ENCODE measurements at places on chromosomes 7 and 10. TPM values are rescaled to one million over a fixed set of nuclear protein-coding genes. Genes with fewer than 3 reads are reported as not detected.
A peak's percentile ranks its signal among the peaks of the same experiment; 100 is the strongest.

DNA sequence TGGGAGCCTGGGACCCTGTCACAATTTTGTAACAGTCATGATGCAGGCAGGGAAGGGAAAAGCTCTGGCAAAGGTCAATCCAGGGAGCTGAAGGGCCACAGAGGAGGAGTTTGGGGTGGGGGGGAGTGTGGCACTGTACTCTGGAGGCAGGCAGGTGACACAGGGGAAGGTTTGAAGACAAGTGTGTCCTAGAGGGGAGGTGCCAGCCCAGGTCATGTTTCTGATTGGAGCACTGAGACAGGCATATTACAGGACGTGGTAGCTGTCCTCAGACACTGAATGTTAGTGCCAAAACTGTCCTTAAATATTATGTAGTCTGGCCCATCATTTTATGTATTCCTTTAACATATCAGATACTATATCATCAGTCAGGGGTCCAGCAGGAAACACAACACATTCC lies 75.6 kb upstream of the LRRC4 start:
- no peak for DNase-seq

- DNase-seq, result no peak
Measured at GRCh38 chr7:21364801-21365271, 63.0 kb upstream of the SP4 start.

SPDYE9 gene
- total RNA-seq, result not detected

GRCh38 chr7:100119970-100120732 lies 717 bp downstream of the CNPY4 start:
- peak; percentile 64 for DNase-seq

- DNase-seq, result no peak
Measured at GRCh38 chr10:2019281-2019680, 282.0 kb upstream of the ADARB2 start.

DNA sequence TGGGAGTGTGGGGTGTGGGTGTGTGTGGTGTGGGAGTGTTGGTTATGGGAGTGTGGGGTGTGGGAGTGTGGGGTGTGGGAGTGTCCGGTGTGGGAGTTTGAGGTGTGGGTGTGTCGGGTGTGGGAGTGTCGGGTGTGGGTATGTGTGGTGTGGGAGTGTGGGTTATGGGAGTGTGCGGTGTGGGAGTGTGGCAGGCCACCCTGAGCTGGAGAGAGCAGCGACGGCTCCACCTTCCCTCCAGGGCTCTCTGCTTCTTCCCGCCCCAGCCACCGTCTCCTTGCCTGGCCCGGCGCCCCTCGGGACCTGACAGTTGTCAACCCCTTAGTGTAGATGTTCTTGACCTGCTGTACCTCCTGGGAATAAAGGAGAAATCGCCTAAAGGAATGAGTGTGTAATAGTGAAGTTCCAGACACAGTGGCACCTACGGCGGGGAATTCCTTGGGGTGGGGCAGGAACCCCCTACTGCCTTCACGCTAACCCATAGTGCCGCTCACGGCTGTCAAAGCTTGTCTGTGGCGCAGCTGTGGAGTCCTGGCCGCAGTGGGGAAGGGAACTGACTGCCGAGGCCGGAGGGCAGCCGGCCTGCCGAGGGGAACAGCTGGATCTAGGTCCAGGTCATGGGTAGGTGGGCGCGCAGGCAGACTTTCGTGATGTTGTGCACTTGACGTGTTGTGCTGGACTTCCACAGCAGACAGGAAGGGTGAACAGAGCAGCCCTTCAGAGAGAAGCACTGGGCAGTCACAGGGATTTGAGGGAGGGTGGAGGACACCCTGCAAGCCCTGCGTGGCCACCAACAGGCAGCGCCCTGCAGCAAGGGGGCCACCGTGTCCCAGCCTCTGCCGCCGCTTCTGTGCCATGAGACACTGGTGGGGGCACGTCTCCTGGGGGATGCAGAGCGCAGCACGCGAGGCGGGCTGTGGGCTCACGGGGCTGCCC lies 49.0 kb upstream of the EN2 start:
- DNase-seq, result no peak

DNA sequence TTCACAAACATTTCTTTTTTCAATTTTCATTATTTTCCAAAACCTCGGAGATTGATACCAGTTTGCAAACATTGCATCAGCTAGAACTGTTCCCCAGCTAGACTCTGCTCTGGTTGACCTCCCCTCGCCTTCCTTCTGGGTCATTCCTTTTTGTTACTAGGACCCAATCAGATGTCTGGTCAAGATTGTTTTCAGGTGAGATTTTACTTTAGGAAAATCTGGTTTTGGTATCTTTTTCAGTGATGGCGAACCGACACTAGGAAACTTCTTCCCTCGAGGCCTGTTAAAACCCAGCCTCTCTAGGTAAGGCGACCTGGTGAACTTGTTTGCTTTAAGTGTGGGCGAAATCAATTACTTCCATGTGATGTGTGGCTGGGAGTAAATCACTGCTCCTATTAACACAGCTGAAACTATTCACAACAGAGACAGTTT lies 8.4 kb downstream of the PROSER2 start:
- DNase-seq, result no peak

KCP gene
- not detected for total RNA-seq

DNA sequence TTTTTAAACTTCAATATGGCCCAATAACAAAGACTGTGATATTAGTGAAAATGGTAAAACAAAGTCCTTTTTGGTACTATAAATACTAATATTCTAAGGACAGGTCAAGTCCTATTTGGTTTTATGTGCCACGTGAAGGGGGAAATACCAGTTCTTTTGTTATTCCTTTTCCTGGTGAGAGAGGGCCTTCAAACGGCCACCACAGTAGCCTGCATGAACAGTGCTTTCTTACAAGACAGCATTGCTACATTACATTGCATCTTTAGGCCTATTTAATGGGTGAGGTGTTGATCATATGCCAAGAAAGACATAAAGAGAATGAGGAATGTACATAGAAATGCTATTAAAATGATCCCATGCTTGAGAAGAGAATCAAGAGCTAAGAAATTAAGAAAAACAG lies 214.8 kb downstream of the LRRTM3 start:
- DNase-seq, result no peak

ECHDC3 gene
- total RNA-seq, result 34.5 TPM

DNA sequence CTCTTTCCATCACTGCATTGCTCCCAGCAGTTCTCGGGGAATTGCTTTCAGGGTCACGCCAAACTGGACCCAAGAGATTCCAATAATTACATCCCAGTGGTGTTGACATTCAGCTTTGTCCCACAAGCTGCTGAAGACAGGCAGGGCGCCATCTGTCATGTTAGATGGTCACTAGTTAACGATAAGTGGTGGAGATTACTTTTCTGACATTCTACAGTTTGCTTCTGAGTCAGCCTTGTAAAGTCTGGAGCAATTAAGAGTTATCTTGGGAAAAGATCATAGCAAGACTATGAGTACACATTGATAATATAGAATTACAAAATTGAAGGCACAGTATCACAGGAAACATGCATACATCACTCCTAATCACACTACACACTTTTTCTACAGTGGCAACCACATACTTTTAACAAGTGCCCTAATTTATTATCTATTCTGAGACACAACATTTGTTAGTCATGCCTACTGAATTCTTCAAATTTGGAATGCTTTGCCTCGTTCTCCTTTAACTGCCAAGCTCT lies 41.9 kb downstream of the SEMA3C start:
- no peak for DNase-seq

RNF32 gene
- 0.44 TPM for total RNA-seq

MTERF1 gene
- 4.6 TPM for total RNA-seq

ETV1 gene
- 5.0 TPM for total RNA-seq

NDUFA5 gene
- total RNA-seq, result 25.7 TPM

DNA sequence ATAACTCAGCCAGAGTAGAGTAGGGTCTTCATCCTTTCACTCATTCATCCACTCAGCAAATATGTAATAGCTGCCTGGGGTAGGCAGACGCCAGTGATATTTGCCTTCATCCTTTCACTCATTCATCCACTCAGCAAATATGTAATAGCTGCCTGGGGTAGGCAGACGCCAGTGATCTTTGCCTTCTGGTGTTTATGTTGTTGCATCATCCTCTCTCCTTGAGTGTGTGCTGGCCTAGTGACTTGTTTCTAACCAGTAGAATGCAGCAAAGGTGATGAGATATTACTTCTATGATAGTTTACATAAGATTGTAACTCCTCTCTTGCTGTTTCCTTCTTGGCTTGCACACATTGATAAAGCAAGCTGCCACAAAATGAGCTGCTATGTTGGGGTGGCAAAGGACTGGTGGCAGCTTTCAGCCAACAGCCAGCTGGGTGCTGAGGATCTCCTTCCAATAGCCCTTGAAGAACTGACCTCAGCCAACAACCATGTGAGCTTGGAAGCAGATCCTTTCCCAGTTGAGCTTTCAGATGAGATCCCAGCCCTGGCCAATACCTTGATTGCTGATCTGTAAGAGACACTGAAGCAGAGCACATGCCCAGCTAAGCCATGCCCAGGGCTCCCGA lies 23.2 kb upstream of the MTPN start:
- DNase-seq, result no peak

DNA sequence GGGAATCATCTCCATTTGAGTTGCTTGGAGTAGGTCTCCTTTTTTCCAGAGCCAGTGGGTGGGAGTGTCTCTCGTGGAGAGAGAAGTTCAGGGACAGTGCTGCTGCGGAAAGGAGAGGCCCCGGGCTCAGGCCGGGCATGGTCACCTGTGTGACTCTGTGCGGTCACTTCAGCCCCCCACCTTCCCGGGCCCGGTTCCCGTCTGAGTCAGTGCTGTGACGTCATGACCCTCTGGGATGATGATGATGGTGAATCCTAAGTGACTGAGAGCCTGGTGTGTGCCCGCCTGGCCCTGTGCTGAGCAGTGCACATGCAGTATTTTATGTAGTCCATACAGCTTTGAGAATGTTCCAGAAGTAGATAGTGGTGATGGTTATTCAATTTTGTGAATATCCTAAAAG lies 32.6 kb upstream of the AP5Z1 start:
- DNase-seq, result no peak

- DNase-seq, result no peak
Measured at GRCh38 chr7:96614154-96614867, 95.3 kb downstream of the SEM1 start.

AGMO gene
- total RNA-seq, result 0.22 TPM

NEUROG3 gene
- total RNA-seq, result not detected

AKR1C4 gene
- not detected for total RNA-seq

GRCh38 chr7:38025815-38026214 lies 105.4 kb downstream of the EPDR1 start:
- DNase-seq, result no peak

RBP4 gene
- not detected for total RNA-seq

- no peak for DNase-seq
Measured at GRCh38 chr10:116469437-116469836, 41.8 kb downstream of the PNLIPRP3 start.

PRPS1L1 gene
- not detected for total RNA-seq

ANXA8L1 gene
- not detected for total RNA-seq

CUBN gene
- total RNA-seq, result 4.2 TPM

GRCh38 chr10:69359594-69359993 lies 57.1 kb downstream of the TACR2 start:
- no peak for DNase-seq

- no peak for DNase-seq
Measured at GRCh38 chr7:69817841-69818635, 219.8 kb downstream of the AUTS2 start.

DNA sequence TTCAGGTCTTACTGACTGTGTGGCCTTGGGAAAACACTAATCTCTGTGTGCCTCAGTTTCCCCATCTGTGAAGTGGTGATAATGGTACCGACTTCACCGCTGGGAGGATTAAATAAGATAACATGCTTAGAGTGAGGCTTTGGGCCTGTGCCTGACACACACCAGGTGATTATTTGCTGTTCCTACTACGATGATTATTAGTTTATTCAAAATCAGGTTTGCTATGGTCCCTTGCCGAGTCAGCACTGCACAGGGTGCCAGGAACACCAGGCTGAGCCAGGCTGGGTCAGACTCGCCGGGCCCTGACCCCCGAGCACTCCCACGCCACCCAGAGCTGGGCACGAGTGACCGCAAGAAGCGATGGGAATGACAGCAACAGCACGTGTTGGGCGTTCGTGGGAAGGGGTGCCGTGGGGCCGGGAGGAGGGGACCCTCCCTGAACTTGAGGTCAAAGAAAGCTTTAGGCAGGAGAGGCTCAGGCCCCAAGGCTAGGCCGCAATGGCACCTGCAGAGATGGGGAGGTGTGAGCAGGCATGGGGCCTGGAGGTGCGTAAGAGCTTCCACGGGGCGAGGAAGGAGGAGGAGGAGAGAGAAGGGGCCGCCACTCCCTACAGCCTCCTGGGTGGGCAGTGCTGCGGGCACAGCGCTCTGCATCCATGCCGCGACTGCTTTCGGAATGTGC lies 325.4 kb downstream of the DNAJB6 start:
- no peak for DNase-seq

DNA sequence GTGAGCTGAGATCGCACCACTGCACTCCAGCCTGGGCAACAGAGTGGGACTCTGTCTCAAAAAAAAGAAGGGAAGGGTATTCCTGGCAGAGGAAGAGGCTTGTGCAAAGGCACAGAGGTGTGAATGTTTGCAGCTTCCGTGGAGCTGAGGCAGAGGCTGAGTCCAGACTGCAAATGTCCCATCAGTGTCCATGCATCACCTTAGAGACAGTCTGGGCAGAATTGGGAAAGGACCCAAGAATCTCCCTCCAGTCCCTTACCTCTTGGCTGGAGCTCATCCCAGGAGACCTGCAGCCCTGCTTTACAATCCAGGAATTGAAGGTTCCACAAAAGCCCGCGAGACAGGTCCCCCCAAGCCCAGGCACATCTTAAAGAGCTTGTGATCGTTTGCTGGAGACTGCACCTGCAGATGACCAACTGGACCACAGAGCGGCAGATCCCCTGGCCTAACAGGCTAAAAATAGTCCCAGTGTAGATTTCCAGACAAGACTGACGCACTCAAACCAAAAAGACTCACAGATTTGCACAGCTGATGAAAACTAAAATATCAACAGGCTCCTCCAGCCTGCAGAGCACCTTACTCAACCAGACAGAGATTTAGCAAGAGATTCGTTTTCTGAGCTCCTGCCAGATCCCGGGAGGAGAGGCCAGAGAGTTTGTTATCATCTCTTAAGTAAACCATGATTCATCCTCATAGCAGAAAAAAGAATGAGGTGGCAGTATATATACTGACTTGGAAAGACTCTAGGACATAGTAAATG lies 22.9 kb upstream of the NANOS1 start:
- DNase-seq, result peak; percentile 54

- DNase-seq, result no peak
Measured at GRCh38 chr10:125333209-125333591, 172.8 kb upstream of the CTBP2 start.

GRCh38 chr10:1102831-1103230 lies 46.6 kb downstream of the WDR37 start:
- no peak for DNase-seq

- DNase-seq, result no peak
Measured at GRCh38 chr10:18252086-18252485, 111.9 kb downstream of the CACNB2 start.

DNA sequence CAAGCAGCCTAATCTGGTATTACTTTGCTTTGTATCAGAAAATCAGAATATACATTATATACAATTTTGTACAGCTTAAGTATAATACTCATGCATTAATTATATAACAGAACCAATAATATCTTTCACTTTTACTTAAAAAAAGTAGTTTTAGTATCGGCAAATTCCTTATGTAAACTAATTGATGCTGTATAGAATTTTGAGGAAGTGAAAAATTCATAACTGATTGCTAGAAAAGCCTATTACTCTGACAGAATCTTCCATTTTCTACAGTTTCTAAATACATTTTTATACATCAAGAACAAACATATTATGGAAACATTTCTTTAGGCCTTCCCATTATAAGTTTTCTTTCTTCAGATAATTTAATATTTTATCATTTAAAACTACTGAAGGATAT lies 124.0 kb upstream of the GPR22 start:
- no peak for DNase-seq

- peak; percentile 90 for DNase-seq
Measured at GRCh38 chr7:5677538-5678294, 103.7 kb downstream of the RNF216 start.

Measured in lung microvascular endothelial cell (primary cell).